ENCODE measurements at places on chromosomes 12 and 14.

DNA sequence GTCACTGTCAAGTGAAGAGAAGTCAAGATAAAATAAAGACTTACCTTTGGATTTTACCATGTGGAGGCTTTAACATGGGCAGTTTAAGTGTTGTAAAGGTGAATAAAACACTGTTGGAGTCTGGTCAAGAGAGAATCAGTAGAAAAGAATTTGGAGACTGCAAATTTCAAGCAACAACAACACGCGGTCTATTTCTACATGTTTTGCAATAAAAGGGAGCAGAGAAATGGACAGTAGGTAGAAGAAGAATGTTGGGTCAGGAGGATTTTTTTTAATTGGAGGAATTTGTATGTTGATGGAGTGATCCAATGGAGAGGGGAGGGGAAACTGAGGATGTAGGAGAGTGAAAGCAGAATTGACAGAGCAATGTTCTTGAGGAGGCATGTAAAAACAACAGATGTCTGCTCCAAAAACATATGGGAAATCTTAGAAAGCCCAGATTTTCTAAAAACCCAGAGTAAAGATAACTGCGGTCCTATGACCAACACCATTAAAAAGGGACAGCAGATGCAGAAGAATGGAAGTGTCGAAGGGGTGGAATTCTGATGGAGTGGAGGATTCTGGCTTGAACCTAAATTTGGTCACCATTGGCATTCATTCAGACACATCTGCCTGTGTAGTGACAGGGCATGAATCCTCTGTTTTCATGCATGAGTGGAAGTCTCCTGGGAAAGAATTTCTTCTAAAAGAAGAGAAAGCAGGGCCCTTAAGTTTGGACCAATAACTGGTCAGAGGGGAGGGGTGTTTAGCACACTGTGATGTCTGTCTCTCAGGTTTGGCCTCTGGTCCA is 68.0 kb upstream of the OSBPL8 start:
- DNase-seq = no peak

DNA sequence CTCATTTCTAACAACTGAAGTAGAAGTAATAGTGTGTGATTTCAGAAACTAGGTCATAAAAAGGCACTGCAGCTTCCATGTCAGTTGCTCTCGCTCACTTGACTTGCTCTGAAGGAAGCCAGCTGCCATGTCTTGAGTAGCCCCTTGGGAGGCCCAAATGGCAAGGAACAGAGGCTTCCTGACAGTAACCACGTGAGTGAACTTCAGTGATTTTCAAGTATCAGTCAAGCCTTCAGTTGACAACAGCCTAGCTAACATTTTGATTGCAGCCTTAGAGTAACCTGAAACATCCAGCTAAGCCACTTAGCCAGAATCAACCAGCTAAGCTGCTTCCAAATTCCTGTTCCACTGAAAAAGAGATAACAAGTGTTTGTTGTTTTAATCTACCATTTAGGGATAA is 26.7 kb downstream of the TOGARAM1 start:
- no peak for DNase-seq

GRCh38 chr14:85235868-85236267 is 294.1 kb upstream of the FLRT2 start:
- no peak for DNase-seq

DNA sequence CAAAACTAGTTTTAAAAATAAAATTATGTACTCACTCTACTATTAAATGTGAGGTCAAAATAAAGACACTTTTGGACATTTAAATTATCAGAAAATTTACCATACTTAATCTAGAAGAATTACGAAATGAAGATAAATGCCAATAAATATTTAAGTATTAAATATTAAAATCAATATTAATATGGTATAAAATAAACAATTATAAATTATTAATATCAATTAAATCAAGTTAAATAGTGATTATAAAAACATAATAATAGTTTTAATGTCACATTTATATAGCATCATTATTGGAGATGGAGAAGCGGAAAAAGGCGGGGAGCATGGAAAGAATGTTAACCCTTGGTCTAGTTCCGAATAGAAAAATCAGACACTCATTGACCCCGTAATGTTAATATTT is 224.3 kb upstream of the MDGA2 start:
- no peak for DNase-seq

DNA sequence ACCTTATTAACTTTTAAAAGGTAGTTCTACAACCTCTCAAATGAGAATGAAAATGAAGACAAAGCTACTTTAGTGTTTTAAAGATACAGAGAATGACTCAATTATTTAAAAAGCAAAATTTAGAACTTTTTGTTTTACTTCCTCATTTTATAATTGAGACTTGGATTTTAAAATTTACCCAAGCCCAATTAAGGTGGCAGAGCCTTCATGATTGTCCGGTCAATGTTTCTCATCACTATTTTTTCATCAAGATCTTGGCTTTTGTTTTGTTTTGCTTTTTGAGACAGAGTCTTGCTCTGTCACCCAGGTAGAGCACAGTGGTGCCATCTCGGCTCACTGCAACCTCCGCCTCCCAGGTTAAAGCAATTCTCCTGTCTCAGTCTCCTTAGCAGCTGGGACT is 32.7 kb downstream of the PPP4R3A start:
- no peak for DNase-seq

GRCh38 chr12:119802472-119802871 is 74.6 kb downstream of the CIT start:
- no peak for DNase-seq

- peak; percentile 62 for DNase-seq
Observed at GRCh38 chr12:121240484-121241101, 30.7 kb downstream of the P2RX4 start.

DNA sequence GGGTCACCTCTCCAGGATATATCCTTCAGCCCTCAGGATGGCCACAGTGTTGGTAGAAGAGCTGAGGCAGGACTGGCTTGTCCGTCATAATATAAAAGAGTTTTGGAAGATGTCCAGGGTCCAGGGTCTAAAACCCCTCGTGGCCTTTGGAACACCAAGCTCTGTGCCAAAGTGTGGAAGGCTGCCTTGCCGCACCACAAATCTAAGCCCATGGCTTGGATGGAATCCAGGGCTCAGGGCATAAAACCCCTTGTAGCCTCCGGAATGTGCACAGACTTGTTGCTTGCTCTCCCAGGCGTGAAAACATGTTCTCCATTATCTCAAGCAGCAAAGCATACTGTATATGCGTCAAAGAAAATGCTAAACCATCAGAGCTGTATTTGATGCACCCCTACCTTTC is 46.7 kb downstream of the TNFAIP2 start:
- DNase-seq = no peak

GRCh38 chr12:123748161-123748560 is 13.9 kb upstream of the DNAH10 start:
- DNase-seq = no peak

DNA sequence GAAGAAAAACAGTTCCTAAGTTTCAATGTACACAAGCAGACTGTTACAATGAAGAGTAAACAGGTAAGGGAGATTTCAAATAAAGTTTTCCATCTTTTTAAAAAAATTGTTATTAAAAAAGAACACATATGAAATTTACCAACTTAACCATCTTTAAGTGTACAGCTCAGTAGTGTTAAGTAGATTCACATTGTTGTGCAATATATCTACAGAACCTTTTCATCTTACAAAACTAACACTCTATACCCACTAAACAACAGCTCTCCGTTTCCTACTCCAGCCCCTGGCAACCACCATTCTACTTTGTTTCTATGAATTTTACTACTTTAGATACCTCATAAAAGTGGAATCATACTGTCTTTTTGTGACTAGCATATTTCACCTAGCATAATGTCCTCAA is 139.5 kb downstream of the SLC25A21 start:
- DNase-seq = no peak

GRCh38 chr12:118237908-118238307 is 102.0 kb downstream of the PEBP1 start:
- DNase-seq = no peak

All from GM20000 (cell line).